Stimulated activated CD4-positive, alpha-beta T cell treated with anti-CD3 and anti-CD28 coated beads, Interleukin-1b, Interleukin-23, amount 100 ng/mL, for 48 hours (primary cell): ENCODE measurements at places on chromosomes 13 and 19.

- no peak for DNase-seq
These were observed 254.6 kb downstream of the DCLK1 start for GRCh38 chr13:35876601-35877000.

- no peak for DNase-seq
These were observed 1887.4 kb downstream of the PCDH9 start for GRCh38 chr13:65342541-65343337.

DNA sequence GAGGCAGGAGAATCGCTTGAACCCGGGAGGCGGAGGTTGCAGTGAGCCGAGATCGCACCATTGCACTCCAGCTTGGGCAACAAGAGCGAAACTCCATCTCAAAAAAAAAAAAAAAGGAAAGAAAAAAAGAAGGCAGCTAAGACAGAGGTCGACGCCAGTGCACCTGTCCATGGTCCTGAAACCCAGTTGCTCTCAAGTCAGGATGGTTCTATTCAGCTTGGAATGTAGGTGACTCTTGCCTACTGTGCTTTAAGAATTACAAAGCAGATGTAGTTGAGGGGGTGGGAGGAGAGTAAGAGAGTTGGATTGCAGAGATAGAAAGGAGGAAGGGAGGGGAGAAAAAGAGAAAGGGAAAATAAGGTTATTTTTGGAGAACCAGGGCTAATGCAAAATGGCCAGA lies 18.7 kb downstream of the CACNG7 start:
- DNase-seq = no peak

GRCh38 chr19:33426621-33427361 lies 53.3 kb downstream of the CEBPG start:
- DNase-seq = no peak

- peak; percentile 69 for DNase-seq
These were observed 14.8 kb downstream of the OPA3 start for GRCh38 chr19:45569619-45570421.

GRCh38 chr13:91312324-91312723 lies 35.2 kb upstream of the MIR17HG start:
- no peak for DNase-seq

GRCh38 chr13:99900960-99901359 lies 70.6 kb downstream of the ZIC5 start:
- no peak for DNase-seq

DNA sequence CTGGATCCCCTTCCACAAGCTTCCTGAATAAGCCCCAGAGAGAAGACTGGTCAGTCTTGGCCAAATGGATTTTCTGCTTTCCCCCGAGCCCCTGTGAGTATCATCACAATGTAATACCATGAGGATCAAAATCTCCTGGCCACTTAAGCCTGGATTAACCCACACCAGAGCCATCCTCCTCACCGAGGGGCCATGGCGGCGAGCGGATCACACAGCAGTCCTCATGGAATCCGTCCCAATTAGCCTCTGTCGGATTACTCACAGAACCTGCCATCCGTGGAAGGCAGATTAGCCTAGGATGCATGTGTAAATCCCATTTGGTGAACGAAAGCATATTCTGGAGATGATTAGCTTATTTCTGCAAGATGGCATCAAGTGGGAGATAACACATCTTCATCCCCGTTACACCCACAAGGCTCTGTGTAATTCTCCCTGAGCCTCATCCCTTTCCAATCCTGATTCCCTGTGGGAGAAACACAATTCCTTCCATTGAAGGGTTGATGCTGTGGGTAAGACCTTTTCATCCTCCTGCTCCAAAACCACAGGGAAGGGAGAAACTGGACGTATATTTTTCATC lies 42.5 kb downstream of the GNG7 start:
- DNase-seq = no peak

DNA sequence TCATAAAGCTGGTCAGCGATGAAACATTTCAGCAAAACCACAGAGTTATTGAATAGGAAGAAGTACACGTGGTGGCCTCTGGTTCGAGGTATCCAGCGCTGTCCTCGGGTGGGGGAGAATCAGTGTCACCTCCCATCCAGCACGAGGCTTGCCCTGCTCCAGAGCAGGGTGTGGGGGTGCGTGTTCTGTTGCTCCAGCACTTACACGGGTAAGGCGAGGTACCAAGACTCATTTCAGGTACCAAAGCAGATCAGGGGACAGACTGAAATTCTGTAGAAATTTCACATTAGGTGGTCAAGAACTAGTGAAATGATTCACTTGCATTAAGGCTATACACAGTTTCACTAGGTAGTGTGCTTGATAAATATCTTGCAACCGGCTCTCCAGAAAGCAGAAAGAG lies 164.2 kb upstream of the SOX1 start:
- DNase-seq = no peak

DNA sequence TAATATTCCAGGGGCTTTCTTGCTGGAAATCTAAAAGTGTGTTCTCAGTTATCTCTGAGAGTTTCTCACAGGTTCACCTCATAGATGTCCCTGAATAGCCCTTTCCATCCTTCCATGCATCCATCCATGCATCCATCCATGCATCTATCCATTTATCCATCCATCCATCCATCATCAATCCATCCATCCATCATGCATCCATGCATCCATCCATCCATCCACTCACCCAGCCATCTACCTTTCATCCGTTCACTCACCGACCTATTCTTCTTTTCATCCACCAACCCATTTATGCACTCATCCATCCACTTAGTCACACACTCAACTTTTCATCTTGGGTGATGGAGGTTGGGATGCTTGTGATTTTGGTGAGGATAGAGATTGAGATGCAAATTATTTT lies 7.4 kb upstream of the ADGRE3 start:
- no peak for DNase-seq

GRCh38 chr19:38734426-38735256 lies 9.6 kb downstream of the CAPN12 start:
- DNase-seq = no peak

- no peak for DNase-seq
These were observed 154.2 kb downstream of the DIAPH3 start for GRCh38 chr13:60009300-60010253.

DNA sequence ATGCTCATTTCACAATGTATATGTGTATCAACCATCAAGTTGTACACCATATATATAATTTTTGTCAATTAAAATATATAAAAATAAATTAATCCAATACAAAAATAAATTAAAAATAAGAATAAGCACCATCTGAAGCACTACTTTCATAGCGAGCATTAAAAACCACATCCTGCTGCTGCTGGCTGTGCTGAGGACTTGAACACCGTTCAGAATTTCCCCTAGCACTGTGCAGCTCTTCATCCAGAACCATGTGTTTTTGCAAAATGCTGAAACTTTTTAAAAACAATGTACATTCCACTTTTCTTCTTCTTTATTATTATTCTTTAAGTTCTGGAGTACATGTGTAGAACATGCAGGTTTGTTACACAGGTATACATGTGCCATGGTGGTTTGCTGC lies 40.0 kb upstream of the FOXO1 start:
- DNase-seq = no peak

GRCh38 chr13:57063007-57063406 lies 77.7 kb upstream of the PRR20A start:
- DNase-seq = no peak

DNA sequence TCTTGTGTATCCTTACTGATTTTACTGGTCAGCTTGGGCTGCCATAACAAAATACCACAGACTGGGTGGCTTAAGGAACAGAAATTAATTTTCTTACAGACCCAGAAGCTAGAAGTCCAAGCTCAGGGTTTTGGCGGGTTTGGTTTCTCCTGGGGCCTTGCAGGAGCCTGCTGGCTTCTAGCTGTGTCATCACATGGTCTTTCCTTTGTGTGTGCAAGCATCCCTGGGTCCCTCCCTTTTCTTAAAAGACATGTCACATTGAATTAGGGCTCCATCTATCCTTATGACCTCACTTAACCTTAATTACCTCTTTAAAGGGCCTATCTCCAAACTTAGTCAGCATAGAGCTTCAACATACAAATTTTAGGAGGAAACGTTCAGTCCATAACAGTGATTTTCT lies 23.4 kb downstream of the UBAC2 start:
- no peak for DNase-seq

GRCh38 chr13:30156826-30157615 lies 150.3 kb downstream of the KATNAL1 start:
- no peak for DNase-seq

DNA sequence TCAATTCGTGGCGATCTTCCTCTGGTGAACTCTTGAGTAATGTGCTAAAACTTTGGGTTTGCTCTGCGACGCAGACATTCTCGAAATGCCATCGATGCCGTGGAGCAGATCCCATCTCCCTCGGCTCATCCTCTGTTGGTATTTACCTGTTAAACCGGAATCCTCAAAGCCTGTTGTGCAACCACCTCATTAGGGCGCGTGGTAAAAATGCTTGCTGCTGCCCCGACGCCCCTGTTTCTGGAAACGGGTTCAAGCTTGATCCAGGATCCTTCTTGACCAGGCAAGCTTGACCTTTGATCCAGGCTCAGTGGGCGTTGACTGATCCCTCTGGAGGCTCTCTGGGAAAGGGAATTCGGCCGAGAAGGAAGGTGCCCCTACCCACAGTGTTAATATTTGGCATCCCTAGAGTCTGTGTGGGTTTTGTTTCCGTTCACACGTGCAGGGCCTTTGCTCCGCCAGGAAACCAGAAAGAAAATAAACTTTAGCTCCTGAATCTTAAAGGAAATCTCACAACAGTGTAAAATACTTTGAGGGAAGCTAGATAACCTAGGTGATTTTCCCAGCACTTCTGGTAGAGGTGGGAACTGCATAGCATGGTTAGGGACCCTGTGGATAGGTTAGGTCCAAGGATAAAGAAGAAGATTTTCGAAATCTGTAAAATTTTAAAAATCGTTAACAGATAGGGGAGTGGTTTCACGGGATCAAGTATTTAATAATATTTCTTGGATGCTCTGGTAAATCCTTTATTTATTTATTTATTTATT lies 1.1 kb downstream of the LSM14A start:
- peak; percentile 17 for DNase-seq

DNA sequence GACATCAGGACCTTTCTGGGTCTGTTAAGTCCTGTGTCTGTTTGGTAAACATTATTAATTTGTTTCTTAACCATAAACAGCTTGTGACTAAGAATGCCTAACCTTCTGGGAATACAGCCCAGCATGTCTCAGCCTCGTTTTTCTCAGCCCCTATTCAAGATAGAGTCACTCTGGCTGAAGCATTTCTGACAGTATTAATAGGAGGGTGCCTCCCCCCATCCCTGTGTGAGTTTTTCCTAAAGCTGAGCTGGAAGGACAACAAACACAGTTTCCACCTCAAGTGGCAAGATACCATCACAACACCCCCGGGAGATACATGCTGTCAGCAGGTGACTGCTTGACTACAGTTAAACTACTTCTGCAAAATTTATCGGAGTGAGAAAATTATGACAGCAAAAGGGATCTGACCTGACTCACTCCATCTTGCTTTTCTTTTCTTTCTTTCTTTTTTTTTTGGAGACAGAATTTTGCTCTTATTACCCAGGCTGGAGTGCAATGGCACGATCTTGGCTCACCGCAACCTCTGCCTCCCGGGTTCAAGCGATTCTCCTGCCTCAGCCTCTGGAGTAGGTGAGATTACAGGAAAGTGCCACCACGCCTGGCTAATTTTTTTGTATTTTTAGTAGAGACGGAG lies 59.3 kb upstream of the ABCC4 start:
- no peak for DNase-seq

- DNase-seq = no peak
These were observed 63.4 kb downstream of the KDM4B start for GRCh38 chr19:5032101-5032967.

DNA sequence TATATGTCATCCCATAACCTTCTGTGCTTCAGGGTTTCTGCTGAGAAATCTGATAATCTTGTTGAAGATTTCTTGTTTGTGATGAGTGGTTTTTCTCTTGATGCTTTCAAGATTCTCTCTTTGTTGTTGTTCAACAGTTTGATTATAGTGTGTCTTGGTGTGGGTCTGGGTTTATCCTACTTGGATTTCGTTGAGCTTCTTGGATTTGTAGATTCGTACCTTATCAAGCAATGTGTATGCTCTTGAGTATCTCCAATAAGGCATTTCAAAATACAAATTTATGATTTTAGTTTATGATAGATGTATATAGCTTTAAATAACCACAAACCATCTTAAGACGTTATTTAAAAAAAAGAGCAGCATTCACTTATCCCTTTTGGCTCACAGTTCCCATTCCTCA lies 57.5 kb downstream of the URI1 start:
- no peak for DNase-seq

DNA sequence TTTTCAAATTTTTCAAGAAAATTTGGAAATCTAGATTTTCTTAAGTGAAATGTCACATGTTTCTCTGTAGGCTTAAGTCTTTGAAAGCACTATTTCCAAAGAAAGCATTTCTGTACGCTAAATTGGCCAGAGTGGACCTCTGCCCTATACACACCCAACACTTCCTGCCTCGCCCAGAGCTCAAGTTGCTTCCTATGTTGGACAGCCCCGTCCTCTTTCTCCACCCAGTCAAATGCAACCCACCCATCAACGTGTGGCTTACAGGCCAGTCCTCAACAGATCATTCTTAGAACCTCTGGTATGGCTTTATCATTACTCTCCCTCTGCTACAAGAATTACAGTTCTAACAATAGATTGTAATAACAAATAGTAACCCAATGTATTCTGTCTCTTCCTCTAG lies 24.2 kb downstream of the KLF12 start:
- DNase-seq = no peak

- no peak for DNase-seq
These were observed 303.5 kb downstream of the TEX29 start for GRCh38 chr13:111623743-111624505.

DNA sequence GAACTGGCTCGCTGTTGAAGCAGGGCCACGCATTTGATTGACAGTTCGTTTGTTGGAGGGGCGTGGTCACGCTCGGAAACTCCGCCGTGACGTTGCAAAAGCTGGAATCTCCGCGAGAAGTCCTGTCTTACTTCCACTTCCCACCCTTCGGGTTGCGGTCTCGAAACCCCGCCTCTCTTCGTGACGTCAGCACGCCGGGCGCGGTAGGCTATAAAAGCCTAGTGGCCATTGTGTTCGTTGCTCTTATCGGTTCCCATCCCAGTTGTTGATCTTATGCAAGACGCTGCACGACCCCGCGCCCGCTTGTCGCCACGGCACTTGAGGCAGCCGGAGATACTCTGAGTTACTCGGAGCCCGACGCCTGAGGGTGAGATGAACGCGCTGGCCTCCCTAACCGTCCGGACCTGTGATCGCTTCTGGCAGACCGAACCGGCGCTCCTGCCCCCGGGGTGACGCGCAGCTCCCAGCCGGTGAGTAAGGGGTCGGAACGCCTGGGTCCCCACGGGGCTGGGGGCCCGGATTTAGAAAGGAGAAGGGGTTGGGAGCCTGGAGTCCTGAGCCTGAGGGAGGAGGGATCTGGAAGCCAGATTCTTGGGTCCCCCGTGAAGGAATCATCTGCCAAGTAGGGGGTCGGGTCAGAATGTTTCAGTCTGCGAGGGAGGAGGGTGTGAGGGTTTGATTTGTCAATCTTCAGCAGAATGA lies at the start of gene PPP1R15A:
Gene PPP1R15A, plus strand, starts transcription at position 240 of the 702 bp plus-strand sequence. CDS start 813 bp downstream, outside the sequence.
- DNase-seq = peak; percentile 99

DNA sequence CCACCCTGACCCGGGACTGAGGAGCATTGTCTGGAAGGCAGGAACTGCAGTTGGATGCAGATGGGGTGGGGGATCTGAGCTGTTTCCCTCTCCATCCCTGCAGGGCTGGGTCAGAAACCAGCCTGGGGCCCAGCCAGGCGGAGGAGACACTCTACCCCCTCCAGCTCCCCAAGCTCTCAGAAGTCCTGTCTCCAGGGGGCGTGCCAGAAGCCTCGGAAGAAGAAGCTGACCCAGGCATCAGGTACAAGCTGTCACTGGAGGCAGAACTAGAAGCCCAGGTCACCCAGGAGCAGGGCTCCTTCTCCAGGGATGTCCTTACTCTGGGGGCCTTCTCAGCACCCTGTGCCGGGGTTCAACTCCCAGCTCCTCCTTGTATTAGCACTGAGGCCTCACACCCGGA lies 15.5 kb downstream of the SIX5 start:
- no peak for DNase-seq
